ENCODE measurements at places on chromosomes 11 and 22.

GRCh38 chr22:36568846-36569245 lies 39.9 kb upstream of the EIF3D start:
- DNase-seq = no peak

DNA sequence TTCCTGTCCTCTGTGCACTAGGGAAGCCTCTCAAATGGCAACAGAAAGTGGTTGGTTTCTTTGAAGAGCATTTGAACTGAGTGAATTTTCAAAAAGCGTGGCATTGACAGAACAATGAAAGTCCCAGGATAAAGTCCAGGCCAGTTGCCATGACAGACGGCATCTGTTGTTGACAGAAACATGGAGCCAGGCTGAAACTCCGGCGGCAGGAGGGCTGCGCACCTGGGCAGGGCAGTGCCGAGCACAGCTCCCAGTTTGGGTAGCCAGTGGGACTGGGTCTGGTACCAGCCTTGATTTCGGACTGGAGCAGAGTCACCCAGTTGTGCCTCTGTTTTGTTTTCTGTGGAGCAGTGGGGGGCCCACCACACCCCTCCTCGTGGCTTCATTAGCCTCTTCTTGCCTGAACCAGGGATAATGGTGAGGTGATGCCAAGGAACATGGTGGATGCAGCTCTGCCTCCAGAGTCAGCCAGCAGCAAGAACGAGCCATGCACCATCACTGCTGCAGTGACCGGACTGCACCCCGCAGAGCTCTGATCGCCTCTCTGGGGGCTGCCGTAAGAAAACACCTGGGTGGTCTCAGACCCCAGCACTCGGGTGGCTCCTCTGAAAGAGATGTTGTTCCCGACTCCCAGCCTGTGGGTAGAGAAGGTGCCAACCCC lies 9.8 kb upstream of the SEPTIN5 start:
- DNase-seq = no peak

- DNase-seq = no peak
Observed at GRCh38 chr11:74257959-74258553, 53.4 kb downstream of the P4HA3 start.

- DNase-seq = peak; percentile 14
Observed at GRCh38 chr11:16603890-16604793, 134.3 kb upstream of the C11orf58 start.
